Activated CD4-positive, alpha-beta T cell treated with anti-CD3 and anti-CD28 coated beads, Interleukin-2, amount 10 ng/mL, durations not matched to agents 24 days and 14 days (primary cell): ENCODE measurements at places on chromosomes 16 and 17. TPM values are rescaled to one million over a fixed set of nuclear protein-coding genes. Genes with fewer than 3 reads are reported as not detected.

PRCD gene
- total RNA-seq, result not detected in 2 replicates

ZFP3 gene
- total RNA-seq, result 1.9 and 2.6 TPM in 2 replicates

MYH1 gene
- not detected in 2 replicates for total RNA-seq

SLC52A1 gene
- 0.14 TPM in 2 replicates for total RNA-seq

GRCh38 chr17:56244268-56244890 is 91.1 kb downstream of the ANKFN1 start:
- no peaks in the 10 kb centered on the region for H3K4me1 ChIP-seq
- no peak overlapping the region for H3K4me3 ChIP-seq
- H3K36me3 ChIP-seq, result no peaks in the 10 kb centered on the region
- peaks cover 4% of the 10 kb centered on the region for H3K27me3 ChIP-seq

- no peak for DNase-seq
- H3K36me3 ChIP-seq, result no peaks in the 10 kb centered on the region
- H3K4me3 ChIP-seq, result no peak overlapping the region
- H3K4me1 ChIP-seq, result peaks cover 5% of the 10 kb centered on the region
Observed at GRCh38 chr17:75574404-75575036, 13.1 kb upstream of the MYO15B start.

- H3K4me1 ChIP-seq, result no peaks in the 10 kb centered on the region
- DNase-seq, result no peak
- no peak overlapping the region for H3K4me3 ChIP-seq
- H3K27ac ChIP-seq, result no peak overlapping the region
Observed at GRCh38 chr17:28997806-28998205, 8.0 kb downstream of the SEZ6 start.

GRCh38 chr16:27304881-27305745 is 8.7 kb upstream of the IL4R start:
- H3K27me3 ChIP-seq, result no peaks in the 10 kb centered on the region
- H3K4me3 ChIP-seq, result no peak overlapping the region
- DNase-seq, result no peak
- peaks cover 20% of the 10 kb centered on the region for H3K4me1 ChIP-seq
- H3K36me3 ChIP-seq, result peaks cover 9% of the 10 kb centered on the region
- H3K27ac ChIP-seq, result no peak overlapping the region

DNA sequence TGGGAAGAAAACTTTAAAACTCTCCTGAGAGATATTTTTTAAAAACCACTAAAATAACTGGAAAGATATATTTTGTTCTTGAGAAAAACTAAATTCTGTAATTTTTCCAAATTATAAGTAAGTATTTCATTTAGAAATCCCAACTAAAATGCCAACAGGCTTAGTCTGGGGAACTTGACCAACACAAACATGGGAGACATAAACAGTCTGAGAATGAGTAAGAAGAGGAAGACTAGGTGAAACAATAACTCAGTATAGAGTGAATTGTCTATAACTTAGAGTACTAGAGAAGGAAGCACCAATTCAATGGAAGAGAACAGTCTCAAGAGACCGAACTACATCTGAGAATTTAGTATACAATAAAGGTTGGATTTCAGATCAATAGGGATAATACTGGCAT is 2.9 kb downstream of the CMTM1 start:
- no peaks in the 10 kb centered on the region for H3K27me3 ChIP-seq
- H3K4me3 ChIP-seq, result no peak overlapping the region
- H3K4me1 ChIP-seq, result peaks cover 11% of the 10 kb centered on the region
- peaks cover 47% of the 10 kb centered on the region for H3K36me3 ChIP-seq
- no peak overlapping the region for H3K27ac ChIP-seq
- DNase-seq, result no peak

- peak overlapping the region; percentile 72 for H3K4me3 ChIP-seq
- peaks cover 72% of the 10 kb centered on the region for H3K4me1 ChIP-seq
- H3K27ac ChIP-seq, result peak overlapping the region; percentile 94
Observed at GRCh38 chr16:68289621-68290329, 21.0 kb downstream of the SLC7A6OS start.

DNA sequence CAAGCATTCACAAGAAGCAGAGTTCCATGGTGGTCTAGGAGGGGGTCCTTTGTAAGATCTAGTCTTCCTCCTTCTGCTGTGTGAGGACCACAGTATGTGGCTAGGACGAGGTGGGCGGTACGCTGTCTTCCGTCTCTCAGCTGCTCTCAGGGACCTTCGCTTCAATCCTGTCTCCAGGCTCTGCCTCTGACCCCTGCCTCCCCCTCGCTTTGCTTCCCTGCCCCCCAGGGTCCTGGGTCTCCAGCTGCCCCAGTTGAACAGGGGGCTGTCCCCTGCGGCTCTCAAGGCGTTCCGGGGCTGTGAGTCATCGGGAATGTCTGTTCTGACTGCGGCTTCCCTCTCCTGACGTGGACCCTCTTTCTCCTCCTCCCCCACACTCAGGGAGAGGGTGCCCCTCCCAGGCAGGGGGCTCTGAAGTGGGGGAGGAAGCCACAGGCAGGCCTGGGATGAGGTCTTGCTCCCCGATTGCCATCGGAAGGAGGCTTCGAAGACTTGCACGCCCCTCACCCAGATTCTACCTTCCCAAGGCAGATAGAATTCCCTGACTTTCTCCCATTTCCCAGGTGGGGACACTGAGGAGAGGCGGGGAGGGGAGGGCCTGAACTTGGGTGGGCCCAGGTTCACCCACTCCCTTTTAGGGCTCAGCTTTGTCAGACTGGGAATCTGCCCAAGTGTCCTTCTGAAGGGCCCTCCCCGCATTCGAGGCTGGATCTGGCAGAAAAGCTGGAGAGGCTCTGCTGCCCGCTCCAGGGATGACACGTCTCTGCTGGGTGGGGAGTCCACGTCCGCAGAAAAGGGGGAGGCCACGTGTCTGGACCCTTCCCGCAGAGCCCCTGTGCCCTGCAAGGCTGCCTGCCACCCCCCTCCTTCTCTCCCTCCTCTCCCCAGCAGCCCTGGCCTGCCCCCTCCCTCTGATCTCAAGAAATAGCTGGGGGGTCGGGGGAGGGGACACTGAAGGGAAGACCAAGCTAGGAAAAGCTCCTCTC is 9.1 kb upstream of the COL1A1 start:
- H3K4me3 ChIP-seq, result no peak overlapping the region
- H3K36me3 ChIP-seq, result no peaks in the 10 kb centered on the region
- H3K4me1 ChIP-seq, result peaks cover 10% of the 10 kb centered on the region
- DNase-seq, result no peak
- peaks cover 51% of the 10 kb centered on the region for H3K27me3 ChIP-seq

GRCh38 chr17:59428916-59429485 is 97.5 kb downstream of the YPEL2 start:
- no peak overlapping the region for H3K4me3 ChIP-seq
- H3K27ac ChIP-seq, result no peak overlapping the region
- H3K27me3 ChIP-seq, result peaks cover 2% of the 10 kb centered on the region
- peaks cover 33% of the 10 kb centered on the region for H3K4me1 ChIP-seq
- DNase-seq, result no peak

DNA sequence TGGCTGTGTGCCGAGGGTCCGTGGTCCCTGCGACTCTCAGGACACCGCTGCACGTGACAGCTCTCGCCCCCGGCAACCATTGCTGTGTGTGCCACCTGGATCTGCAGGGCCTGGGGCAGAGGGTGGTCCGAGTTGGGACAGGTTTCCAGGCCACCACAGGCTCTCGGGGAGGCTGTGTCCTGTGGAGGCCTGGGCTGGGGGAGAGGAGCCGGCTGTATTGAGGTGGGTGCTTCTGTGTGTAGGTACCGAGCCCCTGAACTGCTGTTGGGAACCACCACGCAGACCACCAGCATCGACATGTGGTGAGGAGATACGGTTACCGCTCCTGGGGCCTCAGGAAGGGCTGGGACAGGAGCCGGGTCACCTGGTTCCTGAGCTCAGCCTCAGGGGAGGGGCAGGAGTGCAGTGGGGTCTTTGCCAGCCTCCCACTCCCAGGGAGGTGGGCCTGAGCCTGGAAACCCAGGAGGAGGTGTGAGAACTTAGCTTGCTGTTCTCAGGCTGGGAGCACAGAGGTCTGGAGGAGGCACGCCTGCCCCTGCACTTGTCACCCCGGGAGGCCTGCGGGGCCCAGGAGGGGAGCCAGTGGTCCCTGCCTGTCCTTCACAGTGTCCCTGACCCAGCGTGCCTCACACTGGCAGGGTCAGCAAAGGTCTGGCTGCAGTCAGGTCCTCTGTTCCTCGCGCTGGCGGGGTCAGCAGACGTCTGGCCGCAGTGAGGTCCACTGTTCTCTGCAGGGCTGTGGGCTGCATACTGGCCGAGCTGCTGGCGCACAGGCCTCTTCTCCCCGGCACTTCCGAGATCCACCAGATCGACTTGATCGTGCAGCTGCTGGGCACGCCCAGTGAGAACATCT is 7.3 kb downstream of the SPATA2L start:
- no peaks in the 10 kb centered on the region for H3K27me3 ChIP-seq
- H3K36me3 ChIP-seq, result peaks cover 33% of the 10 kb centered on the region
- no peak overlapping the region for H3K27ac ChIP-seq
- no peak overlapping the region for H3K4me3 ChIP-seq
- DNase-seq, result no peak

- no peak overlapping the region for H3K27ac ChIP-seq
- H3K4me3 ChIP-seq, result no peak overlapping the region
- H3K4me1 ChIP-seq, result no peaks in the 10 kb centered on the region
Observed at GRCh38 chr16:72464597-72465368, 292.8 kb upstream of the PMFBP1 start.

GRCh38 chr16:89449726-89450335 is 40.5 kb downstream of the ANKRD11 start:
- no peaks in the 10 kb centered on the region for H3K27me3 ChIP-seq
- peaks cover 2% of the 10 kb centered on the region for H3K36me3 ChIP-seq
- H3K4me1 ChIP-seq, result peaks cover 73% of the 10 kb centered on the region
- peak overlapping the region; percentile 65 for H3K27ac ChIP-seq
- no peak for DNase-seq

DNA sequence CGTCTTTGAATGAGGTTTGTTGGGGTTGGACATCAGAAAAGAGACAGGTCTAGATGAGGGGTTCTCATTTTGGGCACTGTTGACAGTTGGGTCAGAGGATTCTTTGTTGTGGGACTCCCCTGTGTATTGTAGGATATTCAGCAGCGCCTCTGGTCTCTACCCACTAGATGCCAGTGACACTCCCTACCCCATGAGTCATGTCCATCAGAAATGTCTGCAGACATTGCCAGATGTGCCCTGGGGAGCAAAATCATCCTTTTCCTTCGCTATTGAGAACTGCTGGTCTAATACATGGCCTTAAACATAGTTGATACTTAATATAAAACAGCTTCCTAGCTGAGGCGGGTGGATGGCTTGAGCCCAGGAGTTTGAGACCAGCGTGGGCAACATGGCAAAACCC is 3.1 kb downstream of the ABAT start:
- H3K4me3 ChIP-seq, result no peak overlapping the region
- H3K27me3 ChIP-seq, result no peaks in the 10 kb centered on the region
- DNase-seq, result no peak
